ENCODE measurements at places on chromosomes 12 and 14.

DNA sequence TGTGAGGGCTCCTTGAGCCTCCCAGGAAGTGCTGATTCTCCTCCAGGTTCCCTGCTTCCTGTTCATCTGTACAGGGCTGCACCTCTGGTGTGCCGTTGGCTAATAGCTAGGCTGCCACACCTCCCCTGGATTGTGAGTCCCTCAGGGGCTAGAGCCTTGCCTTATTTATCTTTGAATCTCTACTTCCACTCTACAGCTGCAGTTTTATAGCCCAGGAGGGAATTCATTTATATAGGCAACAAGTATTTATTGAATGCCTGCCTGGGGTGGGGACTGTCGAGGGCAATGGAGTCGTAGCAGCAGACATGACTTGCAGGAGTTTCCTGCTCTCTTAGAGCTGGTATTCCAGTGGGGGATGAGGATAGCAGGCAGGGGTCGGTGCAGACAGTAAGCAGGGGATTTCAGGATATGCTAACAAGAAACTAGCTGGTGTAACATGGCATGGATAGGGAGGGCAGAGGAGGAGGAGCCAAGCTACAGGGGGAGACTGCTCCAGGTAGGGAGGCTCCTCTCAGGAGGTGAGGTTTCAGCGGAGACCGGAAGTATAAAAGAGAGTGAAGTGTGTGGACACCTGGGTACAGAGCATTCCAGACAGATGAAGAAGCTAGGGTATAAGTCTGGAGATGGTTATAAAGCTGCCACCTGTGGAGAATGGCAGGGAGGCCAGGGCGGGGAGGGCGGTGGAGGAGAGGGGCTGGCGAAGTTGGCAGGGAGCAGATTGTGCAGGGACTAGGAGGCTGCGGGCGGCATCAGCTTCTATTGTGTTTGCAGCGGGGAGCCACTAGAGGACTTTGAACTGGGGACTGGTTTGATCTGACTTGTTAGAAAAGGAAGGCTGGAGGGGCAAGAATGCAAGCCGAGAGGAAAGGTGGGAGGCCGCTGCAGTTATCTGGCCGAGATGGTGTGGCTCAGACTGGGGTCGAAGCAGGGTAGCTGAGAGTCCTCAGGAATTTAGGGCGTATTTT is 17.2 kb downstream of the USP30 start:
- no peak for DNase-seq

DNA sequence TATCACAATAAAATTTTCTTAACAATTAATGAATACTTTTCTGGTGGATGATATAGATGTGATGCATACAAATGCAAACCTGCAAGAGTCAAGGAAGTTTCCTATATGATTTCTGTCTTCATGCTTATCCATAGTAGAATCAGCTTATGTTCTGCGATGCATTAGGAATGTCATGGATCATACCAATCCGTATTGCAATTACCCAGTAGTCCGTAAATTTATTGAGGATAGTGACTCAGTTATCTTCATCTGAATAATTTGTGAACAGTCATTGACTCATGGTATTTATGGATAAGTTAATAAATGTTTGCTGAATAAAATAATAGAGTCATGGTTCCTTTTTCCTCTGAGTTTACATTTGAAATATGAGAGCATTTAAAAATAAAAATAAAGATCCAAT is 483.4 kb downstream of the LRFN5 start:
- no peak for DNase-seq

GRCh38 chr12:5806371-5807089 is 138.5 kb downstream of the ANO2 start:
- no peak for DNase-seq

- no peak for DNase-seq
Observed at GRCh38 chr12:40058721-40059190, 47.1 kb downstream of the SLC2A13 start.
